ENCODE measurements at places on chromosomes 5 and 9.

GRCh38 chr9:96476591-96476990 lies 26.6 kb downstream of the HABP4 start:
- no peak for DNase-seq

DNA sequence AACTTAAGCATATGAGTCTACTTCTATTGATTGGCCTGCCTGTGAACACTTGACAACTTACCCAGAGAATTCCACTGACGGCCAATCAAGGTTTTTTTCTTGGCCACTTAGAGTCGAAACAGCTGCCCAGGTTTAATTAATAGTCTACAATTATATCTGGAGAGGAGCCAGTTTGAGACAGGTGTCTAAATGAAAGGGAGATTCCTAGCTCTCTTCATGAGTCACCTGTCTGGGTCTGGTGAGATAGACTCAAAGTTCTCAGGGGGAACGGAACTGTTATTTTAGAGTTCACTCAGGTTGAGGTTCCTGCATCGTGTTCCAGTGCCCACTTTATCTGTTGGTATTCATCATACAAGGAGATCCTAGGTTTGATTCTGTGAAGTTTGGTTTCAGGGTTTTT lies 111.0 kb downstream of the CD180 start:
- no peak for DNase-seq

DNA sequence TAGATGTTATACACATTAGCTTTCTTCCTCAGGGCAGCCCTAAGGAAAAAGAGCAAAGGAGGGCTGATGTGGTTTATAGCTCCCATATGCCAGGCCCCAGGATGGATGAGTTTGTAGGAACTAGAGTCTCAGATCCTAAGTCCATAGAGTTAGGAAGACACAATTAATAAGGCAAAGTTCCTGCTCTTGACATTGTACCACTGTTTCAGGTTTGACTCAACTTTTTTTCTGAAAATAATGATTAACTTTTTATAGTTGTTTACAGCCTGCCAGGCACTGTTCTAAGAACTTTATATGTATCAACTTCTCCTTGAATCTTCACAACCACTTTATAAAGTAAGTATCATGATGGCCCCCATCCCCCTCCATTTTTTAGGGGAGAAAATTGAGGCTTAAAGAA lies 339.5 kb downstream of the PDE4D start:
- no peak for DNase-seq

- no peak for DNase-seq
Observed at GRCh38 chr9:123611226-123611625, 255.2 kb downstream of the CRB2 start.

- no peak for DNase-seq
Observed at GRCh38 chr5:158051036-158051435, 192.1 kb upstream of the CLINT1 start.

GRCh38 chr5:85049020-85049419 lies 664.3 kb upstream of the EDIL3 start:
- DNase-seq: no peak

DNA sequence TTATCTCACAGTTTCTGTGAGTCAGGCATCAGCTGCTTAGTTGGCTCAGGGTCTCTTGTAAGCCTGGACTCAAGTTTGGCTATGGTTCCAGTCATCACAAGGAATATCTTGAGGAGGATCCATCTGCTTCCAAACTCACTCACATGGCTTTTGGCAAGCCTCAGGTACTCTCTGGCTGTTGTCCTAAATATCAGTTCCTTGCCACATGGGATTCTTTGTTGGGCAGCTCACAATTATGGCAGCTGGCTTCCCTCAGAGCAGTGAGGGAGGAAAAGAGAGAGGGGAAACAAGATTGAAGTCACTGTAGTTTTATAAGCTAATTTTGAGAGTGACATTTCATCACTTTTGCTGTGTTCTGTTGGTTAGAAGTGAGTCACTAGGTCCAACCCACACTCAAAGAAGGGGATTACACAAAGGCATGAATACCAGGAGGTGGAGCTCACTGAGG lies 144.5 kb downstream of the GCNT1 start:
- DNase-seq: no peak

DNA sequence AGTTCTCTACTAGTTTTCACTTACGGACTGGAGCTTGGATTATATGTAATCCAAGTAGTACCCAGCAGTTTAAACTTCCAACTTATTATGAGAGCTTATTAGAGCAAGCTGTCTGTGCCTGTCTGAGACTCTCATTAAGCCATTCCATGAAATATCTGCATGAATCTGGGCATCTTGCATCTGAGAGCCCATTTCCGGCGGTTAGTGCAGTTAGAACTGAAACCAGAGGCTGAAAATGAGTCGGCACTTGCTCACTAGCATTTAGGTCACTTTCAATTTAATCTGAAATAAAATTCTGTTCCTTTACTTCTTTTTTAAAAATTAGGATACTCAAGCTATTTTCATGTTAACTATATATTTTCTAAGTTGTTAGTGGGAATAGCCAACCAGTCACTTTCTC lies 102.2 kb downstream of the MEGF10 start:
- DNase-seq: no peak

DNA sequence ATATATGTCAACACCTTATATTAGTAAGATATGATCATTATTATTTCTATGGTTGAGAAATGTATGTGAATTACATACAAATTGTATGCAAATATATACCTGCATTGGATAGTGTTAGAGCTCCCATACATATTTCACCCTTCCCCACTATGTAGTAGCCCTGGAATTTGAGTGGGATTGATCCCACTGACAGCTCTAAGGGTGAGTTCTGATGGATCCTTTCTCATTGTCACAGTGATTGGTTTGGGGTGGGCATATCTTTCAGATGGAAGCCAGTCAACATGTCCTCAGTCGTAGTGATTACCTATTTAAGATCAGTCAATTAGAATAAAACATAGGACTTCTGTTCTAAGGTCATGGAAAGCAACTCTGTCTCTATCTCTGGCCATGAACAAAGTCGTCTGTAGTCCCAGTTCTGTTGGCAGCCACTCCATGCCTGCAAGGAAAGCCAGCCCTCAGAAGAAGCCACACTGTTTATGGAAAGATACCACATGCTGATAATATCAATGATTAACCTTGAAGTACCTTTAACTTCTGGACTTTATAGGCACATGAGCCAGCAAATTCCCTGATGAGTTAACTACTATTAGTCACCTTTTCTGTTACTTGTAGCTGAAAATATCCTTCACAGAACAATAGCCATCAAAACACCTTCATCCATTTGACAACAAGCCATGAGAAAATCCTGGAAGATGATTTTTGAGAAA lies 5.1 kb upstream of the CCDC192 start:
- DNase-seq: no peak

- no peak for DNase-seq
Observed at GRCh38 chr5:178532236-178532635, 58.0 kb downstream of the COL23A1 start.

- no peak for DNase-seq
Observed at GRCh38 chr5:119347574-119347973, 8.2 kb upstream of the TNFAIP8 start.

DNA sequence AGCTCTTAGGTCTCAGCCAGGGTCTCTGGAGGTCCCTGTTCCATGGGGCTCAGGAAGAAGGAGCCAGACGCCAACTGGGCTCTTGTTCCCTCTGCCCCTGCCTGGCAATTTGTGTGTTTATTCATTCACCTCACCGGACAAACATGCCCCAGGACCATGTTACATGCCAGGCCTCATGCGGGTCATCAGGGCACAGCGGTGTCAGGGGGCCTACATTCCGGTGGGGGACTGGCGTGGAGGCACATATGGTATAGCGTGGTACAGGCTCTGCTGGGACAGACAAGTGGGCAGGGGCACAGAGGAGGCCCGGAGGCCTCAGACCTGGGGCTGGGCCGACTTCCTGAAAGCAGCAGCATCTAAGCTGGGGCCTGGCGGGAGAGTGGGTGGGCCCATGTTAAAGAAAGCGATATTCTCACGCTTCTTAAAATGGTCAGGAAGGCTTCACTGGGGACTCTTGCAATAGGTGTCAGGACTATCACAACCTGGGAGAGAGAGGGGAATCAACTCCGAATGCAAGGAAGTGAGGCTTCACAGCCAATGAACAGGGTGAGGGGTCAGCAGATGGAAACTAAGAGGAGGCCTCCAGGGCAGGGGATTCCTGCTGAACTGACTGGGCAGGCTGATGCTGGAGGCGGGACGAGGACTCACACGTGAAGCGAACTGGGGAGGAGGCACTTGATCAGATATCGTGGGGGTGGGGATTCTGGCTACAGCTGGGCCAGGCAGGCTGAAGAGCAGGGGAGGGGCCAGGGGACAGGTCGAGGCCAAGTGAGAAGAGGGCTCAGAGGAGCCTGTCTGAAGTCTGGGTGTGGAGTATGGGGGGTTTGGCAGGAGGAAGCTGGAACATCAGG lies 41.9 kb downstream of the NCS1 start:
- no peak for DNase-seq

GRCh38 chr5:116912221-116912620 lies 337.6 kb upstream of the SEMA6A start:
- DNase-seq: no peak

GRCh38 chr9:129852579-129852978 lies 17.3 kb downstream of the USP20 start:
- DNase-seq: no peak

GRCh38 chr5:180463216-180463900 lies 30.8 kb upstream of the CNOT6 start:
- DNase-seq: no peak

DNA sequence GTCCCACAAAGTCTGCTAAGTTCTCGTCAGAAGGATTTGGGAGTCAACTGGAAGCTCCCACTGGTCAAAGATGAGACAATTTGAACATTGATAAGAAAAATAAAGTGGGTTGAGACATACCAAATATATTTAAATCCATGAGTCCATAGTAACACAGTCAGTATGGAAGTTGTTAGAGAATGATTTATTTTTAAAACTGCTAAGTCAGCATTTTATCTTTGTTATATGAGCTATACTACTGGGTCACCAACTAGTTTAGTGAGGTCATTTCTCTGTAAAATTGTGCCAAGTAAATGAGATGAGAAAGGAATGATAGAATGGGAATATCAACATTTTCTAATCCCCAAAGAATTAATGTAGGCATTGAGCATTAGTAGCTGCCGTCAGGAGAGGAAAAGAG lies 60.2 kb downstream of the UHRF2 start:
- no peak for DNase-seq

DNA sequence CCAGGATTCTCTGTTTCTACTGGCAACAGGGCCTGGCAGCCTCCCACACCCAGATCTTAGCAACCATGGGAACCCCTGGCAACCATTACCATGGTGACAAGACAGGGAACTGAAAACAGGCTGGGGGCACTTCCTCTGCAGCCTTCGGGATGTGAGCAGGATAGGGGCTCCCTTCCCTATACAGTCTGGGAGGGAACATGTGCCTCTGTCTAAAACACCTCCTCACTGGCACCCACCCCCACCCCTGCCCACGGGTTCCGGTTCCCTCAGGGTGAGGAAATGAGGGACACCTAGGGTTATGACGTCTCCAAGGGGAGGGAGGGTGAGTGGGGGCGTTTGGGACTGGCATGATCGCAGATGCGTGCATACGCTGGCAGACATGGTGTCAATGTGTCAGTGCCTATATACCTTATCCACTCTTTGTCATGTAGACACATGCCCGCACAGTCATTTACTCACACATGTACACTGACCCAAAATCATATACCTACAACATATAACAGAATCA lies 3.0 kb upstream of the DNAJB5 start:
- DNase-seq: peak; percentile 61

DNA sequence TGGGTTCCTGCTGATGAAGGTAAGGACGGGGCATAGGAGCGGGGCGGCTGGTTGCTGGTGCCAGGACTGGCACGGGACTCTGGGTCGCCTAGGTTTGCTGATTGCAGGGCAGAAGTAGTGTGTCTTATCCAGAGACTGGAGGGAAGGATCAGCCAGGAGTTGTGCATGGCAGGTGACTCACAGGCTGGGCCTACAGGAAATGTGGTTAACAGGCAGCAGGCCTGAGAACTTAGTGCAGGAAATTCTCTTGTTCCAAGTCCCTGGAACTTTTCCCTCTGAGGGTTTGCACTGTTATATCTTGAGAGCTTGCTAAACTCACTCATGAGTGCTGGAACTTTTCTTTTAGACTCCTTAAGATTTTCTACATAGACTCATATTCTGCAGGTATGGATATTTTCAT lies 95.1 kb downstream of the ANXA2R start:
- DNase-seq: no peak
